ENCODE measurements at places on chromosomes 11 and 22. TPM values are rescaled to one million over a fixed set of nuclear protein-coding genes. Genes with fewer than 3 reads are reported as not detected.
A peak's percentile ranks its signal among the peaks of the same experiment; 100 is the strongest.

Gene KCTD14
- total RNA-seq, result 1.6 TPM

Gene SPTBN2
- total RNA-seq, result 34.1 TPM

Gene CD3D
- not detected for total RNA-seq

Gene OR2AG2
- total RNA-seq, result 0.25 TPM

Gene MPZL2
- total RNA-seq, result not detected

DNA sequence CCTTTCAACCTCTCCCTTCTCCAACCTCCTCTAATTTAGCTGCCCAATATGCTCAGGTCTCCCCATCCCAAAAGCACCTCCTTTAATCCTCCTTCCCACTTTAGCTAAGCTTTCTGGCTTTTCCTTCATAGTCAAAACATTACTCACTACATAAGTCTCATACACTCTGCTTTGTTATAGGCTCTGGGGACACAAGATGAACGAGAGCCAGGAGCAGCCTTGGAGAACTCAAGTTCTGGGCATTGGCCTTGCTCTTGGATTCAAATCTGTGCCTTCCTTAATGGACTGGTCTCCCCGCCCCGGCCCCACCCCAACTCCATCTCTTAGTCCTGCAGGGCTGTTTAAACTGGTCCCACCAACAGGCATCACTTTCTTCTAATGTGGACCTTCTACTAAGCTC is 11.4 kb upstream of the HPX start:
- no peak for DNase-seq
- no peak overlapping the region for H3K4me3 ChIP-seq
- H3K36me3 ChIP-seq, result no peaks in the 10 kb centered on the region
- peak overlapping the region; percentile 59 for H3K27ac ChIP-seq

- no peak overlapping the region for H3K27ac ChIP-seq
- no peaks in the 10 kb centered on the region for H3K4me1 ChIP-seq
- peaks cover 12% of the 10 kb centered on the region for H3K36me3 ChIP-seq
- no peak overlapping the region for H3K4me3 ChIP-seq
- no peak for DNase-seq
- H3K27me3 ChIP-seq, result no peaks in the 10 kb centered on the region
These were observed 9.3 kb upstream of the WBP2NL start for GRCh38 chr22:41989246-41989645.

DNA sequence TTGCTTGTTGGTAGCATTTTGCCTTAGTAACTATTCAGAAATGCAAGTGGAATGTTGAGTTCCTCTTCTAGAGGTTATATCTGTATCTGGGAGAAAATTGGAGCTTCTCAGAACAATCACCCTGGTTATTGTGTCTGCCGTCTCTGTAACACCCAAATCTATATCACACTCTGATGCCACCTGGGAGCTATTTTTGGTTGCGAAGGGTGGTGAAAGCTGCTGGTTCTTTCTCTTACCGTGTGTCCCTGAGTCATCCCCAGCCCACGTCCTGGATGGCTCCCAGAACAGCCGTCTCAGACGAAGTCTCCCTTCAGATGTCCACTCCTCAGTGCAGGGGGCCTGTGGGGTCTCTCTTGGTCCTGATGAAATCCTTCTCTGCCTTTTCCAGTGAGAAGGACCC is 83.5 kb downstream of the C22orf31 start:
- H3K27me3 ChIP-seq, result no peaks in the 10 kb centered on the region
- no peak overlapping the region for H3K4me3 ChIP-seq
- no peak for DNase-seq
- H3K27ac ChIP-seq, result peak overlapping the region; percentile 69
- H3K36me3 ChIP-seq, result no peaks in the 10 kb centered on the region
- H3K4me1 ChIP-seq, result peaks cover 49% of the 10 kb centered on the region

GRCh38 chr11:78351979-78352841 is 65.4 kb downstream of the GAB2 start:
- DNase-seq, result no peak
- H3K36me3 ChIP-seq, result peaks cover 11% of the 10 kb centered on the region

GRCh38 chr22:19941365-19942082 is at the start of the genes COMT and TXNRD2:
Gene COMT, plus strand, starts transcription at chr22:19941772. Its CDS starts 20,755 bp downstream, at chr22:19962527.
Gene TXNRD2, minus strand, starts transcription at chr22:19941818. Its CDS starts 15 bp downstream, at chr22:19941803.
- peak within 1 kb of the TSS; percentile 98 for H3K4me3 ChIP-seq
- no peaks in the 10 kb centered on the region for H3K27me3 ChIP-seq
- peaks cover 30% of the 10 kb centered on the region for H3K4me1 ChIP-seq

DNA sequence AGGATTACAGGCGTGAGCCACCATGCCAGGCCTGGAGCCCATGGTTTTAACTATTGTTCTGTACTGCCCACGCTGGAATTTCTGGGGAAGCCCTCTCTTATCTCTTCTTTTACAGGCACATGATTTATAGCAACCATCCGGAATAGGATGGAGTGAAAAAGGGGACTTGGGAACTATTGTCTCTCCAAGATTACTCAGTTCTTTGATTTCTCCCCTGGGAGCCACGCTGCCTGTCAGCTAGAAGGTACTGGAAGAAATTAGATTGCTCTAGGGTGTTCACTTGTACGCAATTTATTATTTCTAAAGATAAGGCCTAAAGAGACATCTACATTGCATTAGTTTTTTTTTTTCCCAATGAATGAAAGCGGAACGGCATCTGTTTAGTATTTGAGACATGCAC is 65.6 kb upstream of the PTPRJ start:
- no peak overlapping the region for H3K27ac ChIP-seq
- H3K27me3 ChIP-seq, result no peaks in the 10 kb centered on the region
- no peak overlapping the region for H3K4me3 ChIP-seq
- H3K4me1 ChIP-seq, result peaks cover 29% of the 10 kb centered on the region
- H3K36me3 ChIP-seq, result no peaks in the 10 kb centered on the region
- DNase-seq, result no peak

DNA sequence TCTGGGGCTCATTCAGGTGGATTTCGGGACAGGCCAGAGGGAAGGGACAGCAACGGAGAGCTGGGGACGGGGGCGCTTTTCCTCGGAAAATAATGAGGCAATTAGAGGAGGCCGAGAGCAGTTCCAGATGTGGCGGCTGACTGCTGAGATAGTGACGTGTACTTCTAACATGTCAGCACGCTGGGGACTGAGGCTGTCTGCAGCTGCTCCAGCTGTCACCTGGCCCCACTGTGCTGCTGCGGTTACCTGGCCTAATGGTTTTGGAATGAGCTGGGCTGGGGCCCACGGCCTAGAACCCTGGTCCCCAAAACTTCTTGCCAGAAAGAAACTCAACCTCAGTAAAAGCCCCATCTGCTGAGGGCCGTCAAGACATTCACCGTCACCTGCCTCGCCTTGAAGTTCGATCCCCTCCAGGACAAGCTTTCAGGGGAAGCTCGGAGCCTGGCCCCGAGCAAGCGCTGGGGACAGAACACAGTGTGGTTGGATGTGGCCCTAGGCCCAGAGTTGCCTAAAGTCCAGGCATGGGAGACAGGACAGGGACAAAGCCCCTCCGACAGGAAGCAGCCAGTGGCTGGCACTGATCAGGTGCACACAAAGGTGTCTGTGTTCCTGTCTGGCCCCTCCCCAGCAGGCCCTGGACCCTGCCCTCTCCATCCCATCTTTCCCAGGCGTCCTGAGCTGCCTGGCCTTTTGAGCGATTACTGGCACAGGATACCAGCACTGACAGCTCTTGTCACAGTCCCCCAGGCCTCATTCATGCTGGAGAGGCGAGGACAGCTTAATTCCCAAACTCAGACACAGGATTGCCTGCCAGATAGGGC is 22.1 kb downstream of the RPUSD4 start:
- DNase-seq, result no peak
- peaks cover 20% of the 10 kb centered on the region for H3K4me1 ChIP-seq
- peaks cover 28% of the 10 kb centered on the region for H3K27me3 ChIP-seq
- peaks cover 14% of the 10 kb centered on the region for H3K36me3 ChIP-seq
- H3K27ac ChIP-seq, result no peak overlapping the region

GRCh38 chr22:49934891-49935557 is 16.6 kb downstream of the CRELD2 start:
- H3K4me3 ChIP-seq, result no peak overlapping the region
- peaks cover 30% of the 10 kb centered on the region for H3K4me1 ChIP-seq
- no peaks in the 10 kb centered on the region for H3K36me3 ChIP-seq
- no peak for DNase-seq
- H3K27ac ChIP-seq, result no peak overlapping the region
- H3K27me3 ChIP-seq, result peaks cover 4% of the 10 kb centered on the region

- H3K36me3 ChIP-seq, result peaks cover 4% of the 10 kb centered on the region
- H3K4me3 ChIP-seq, result no peak overlapping the region
- H3K27me3 ChIP-seq, result no peaks in the 10 kb centered on the region
- DNase-seq, result no peak
These were observed 13.6 kb upstream of the NUP50 start for GRCh38 chr22:45150139-45150538.

- peaks cover 11% of the 10 kb centered on the region for H3K4me1 ChIP-seq
- no peak for DNase-seq
- no peak overlapping the region for H3K27ac ChIP-seq
- no peaks in the 10 kb centered on the region for H3K36me3 ChIP-seq
- peak overlapping the region; percentile 83 for H3K4me3 ChIP-seq
These were observed 976 bp downstream of the DEPDC7 start for GRCh38 chr11:33016654-33017053.

DNA sequence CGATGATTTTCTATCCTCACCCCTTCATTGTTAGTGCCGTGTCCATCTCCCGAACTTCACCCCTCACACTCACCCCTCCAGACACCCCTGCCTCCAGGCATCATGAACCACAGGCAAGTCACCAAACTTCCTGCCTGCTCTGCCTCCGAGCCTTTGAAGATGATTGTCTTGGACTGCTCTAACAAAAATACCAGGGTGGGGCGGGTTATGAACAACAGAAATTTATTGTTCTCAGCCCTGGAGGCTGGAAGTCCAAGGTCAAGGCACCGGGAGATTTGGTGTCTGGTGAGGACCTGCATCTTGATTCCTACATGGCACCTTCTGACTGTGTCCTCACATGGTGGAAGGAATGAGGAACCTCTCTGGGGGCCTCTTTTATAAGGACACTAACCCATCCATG is 1508.3 kb downstream of the TBC1D22A start:
- peaks cover 18% of the 10 kb centered on the region for H3K27me3 ChIP-seq
- H3K36me3 ChIP-seq, result no peaks in the 10 kb centered on the region
- no peak overlapping the region for H3K4me3 ChIP-seq
- H3K27ac ChIP-seq, result no peak overlapping the region
- H3K4me1 ChIP-seq, result peaks cover 7% of the 10 kb centered on the region

DNA sequence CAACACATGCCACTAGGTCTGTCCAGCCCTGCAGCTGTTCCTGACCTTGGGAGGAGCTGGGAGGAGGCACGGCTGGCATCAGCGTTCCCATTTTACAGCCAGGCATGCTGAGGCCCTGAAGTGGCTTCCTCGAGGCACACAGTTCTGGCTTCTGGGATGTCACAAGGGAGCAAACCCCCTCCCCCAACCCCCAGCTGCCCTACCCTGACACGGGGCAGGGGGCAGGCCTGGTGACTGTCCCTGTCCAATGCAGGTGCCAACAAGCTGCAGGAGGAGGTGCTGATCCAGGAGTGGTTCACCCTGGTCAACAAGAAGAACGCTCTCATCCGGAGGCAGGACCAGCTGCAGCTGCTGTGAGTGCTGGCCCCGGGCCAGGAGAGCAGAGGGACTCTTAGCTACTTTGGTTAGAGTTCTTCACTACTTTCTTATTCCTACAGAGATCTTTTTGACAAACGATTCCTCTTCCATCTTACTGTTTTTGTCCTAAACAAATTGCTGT is 5.3 kb downstream of the KCNK7 start:
- no peak for DNase-seq
- H3K4me1 ChIP-seq, result peaks cover 36% of the 10 kb centered on the region
- no peak overlapping the region for H3K27ac ChIP-seq
- H3K27me3 ChIP-seq, result peaks cover 26% of the 10 kb centered on the region
- no peaks in the 10 kb centered on the region for H3K36me3 ChIP-seq

DNA sequence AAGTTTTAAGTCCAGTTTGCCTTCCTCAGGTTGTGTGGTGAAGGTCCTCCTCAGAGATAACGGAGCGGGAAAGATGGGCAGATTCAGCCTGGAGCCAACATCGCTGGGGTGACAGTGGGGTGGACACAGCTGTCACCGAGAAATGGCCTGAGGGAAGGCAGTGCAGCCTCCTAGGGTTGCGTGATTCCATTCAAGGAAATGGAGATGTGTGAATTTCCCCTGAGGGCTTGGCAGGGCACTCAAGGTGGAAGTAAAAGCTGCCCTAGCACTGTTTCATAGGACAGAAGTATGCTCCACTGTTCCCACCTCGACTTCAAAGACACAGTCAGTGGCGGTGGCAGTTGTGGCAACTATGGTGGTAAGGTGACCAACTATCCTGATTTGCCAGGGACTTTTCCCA is 15.4 kb upstream of the CAT start:
- H3K4me3 ChIP-seq, result no peak overlapping the region
- no peak for DNase-seq
- H3K4me1 ChIP-seq, result no peaks in the 10 kb centered on the region
- H3K27ac ChIP-seq, result no peak overlapping the region
- H3K36me3 ChIP-seq, result no peaks in the 10 kb centered on the region
- H3K27me3 ChIP-seq, result peaks cover 9% of the 10 kb centered on the region

DNA sequence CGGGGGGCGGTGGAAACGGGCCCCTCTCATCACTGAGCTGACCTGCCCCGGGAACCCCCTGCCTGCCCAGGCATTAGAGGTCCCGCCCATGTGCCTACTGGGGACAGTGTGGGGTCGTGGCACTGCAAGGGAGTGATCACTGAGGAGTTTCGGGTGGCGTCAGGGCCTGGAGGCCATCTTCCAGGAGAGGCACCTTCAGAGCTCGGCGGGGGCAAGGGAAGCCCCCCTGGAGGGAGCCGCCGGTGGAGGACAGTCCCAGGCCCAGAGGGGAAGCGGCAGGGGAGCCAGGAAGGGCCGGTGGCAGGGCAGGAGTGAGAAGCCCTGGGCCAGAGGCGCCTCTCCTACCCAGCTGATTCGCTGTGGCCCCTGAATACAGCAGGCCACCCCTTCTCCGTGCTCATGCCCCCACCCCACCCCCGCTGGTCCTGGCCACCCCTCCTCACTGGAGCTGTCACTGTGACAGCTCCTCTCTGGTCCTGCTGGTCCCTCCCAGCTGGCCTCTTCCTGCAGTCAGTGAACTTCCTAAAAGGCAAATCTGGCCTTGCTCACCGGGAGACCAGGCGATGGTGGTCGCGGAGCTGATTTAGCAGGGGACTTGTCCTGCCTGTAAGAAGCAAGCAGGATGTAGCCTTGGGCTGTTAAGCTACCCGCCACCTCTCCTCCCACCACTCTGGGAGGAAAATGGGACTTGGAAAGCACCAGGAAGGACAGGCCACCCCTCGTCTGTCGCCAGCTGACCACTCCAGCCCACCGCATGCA is 2.0 kb upstream of the MAPK11 start:
- H3K27ac ChIP-seq, result no peak overlapping the region
- peaks cover 8% of the 10 kb centered on the region for H3K36me3 ChIP-seq
- no peak for DNase-seq
- H3K4me3 ChIP-seq, result peak overlapping the region; percentile 64

GRCh38 chr11:1751531-1751921 is 1.1 kb upstream of the IFITM10 start:
- peaks cover 12% of the 10 kb centered on the region for H3K4me1 ChIP-seq
- H3K27ac ChIP-seq, result no peak overlapping the region
- no peak overlapping the region for H3K4me3 ChIP-seq
- H3K36me3 ChIP-seq, result no peaks in the 10 kb centered on the region
- peaks cover 26% of the 10 kb centered on the region for H3K27me3 ChIP-seq

Data from neural crest cell (in vitro differentiated cells).